Activated CD4-positive, alpha-beta T cell treated with anti-CD3 and anti-CD28 coated beads, Interleukin-2, amount 50 U/mL, for 1 hour (primary cell): ENCODE measurements at places on chromosomes 1 and 21.
A peak's percentile ranks its signal among the peaks of the same experiment; 100 is the strongest.

GRCh38 chr1:15204931-15205330, 42.1 kb upstream of the FHAD1 start:
- DNase-seq: no peak

GRCh38 chr1:3586986-3587759, 24.1 kb downstream of the MEGF6 start:
- no peak for DNase-seq

- DNase-seq: no peak
Observed at GRCh38 chr1:8211883-8212579, 105.9 kb upstream of the SLC45A1 start.

GRCh38 chr1:97505816-97506215, 415.0 kb downstream of the DPYD start:
- no peak for DNase-seq

DNA sequence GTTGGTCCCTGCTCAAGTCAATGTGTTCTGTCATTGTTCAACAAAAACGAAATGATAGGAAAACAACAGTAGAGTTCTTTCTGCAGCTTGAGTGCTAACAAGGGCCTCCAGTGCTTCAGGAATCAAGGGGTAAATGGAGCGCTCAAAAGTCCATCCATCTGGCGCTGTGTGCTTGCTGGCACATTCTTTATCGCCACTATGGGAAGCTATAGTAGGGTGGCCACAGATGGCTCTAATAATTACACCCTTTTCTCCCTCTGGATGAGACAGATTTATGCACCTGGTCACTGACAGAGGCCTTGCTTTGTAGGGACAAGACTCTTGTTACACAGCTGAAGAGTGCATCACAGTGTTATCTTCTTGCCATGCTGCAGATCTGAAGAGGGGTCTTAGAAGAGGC, 136.0 kb downstream of the GDAP2 start:
- DNase-seq: no peak

DNA sequence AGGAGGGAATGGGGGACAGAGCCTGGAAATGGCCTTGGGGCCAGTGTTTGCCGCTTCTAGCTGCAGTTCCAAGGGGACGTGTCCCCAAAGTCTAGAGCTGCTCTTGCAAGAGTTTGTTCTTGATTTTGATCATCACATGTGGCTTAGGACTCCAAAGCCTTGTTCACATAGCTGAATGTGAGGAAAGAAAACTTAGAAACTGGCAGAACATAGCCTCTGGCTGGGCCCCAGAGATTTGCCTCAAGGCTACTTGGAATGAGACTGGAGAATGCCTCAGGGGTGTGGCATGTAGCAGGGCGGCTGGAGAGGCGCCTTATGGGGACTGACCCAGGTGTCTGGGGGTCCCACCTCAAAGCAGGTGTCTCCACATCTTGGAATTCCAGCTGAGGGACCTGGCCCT, 2.3 kb downstream of the PDXK start:
- no peak for DNase-seq

- no peak for DNase-seq
Observed at GRCh38 chr1:30704271-30704670, 19.1 kb downstream of the MATN1 start.

DNA sequence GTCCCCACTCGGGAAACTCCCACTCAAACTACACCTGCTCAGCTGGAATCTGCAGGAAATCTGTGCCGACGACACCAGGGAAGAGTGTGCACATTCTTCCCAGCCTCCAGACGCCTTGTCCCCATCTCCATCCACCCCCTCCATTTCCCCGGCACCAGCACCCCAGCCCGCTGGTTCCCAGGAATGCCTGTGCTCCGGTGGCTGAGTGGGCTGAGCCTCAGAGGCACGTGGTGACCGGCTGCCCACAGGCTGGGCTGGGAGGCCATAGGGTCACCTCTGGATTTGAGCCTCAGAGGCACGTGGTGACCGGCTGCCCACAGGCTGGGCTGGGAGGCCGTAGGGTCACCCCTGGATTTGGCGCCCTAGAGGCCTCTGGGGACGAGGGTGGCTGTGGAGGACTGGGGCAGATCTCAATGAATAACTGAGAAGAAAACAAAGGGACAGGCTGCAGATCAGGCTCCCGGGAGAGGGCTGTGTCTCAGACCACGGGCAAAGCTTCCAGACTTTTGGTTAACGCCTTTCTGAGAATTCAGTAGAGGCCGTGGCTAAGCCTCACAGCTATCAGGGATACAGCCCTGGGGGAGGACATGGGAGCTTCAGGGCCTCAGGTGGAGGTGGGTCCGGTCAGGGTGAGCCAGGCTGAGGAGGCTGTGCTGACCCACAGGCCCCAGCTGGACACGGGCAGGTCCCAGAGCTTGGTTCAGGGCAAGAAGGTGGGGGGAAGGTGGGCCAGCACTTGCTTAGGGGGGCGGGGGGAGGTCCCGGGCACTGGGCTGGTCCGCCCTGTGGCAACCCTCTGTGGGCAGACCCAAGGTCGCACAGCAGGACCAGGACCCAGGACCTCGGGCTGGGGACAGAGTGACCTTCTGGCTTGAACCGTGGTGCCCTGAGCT, 17.3 kb upstream of the TTLL10 start:
- DNase-seq: no peak

GRCh38 chr1:97074771-97075170, 353.2 kb downstream of the PTBP2 start:
- DNase-seq: no peak

DNA sequence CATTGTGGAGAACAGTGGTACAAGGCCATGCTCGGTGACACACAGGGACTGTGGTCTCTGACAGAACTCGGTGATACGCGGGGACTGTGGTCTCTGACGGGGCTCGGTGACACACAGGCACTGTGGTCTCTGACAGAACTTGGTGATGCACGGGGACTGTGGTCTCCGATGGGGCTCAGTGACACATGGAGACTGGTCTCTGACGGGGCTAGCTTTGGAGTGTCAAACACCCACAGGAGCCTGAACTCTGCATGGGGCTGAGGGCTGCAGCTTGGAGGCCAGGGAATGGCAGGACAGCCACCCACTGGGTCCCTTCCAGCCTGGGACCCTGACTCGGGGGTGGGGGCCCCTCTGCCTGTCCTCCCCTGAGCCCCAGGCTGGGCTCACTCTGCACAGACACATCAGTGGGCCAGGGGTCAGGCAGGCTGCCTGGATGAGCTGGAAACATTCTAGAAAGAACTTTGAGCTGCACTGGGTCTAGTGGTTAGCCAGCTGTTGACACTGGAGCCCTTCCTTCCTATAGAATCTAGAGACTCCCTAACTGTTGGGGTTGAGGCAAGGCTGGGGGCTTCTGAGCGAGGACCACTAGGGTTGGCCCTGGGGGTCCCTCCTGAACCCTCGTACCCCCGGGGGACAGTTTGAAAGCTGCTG, 49.8 kb downstream of the DISP3 start:
- DNase-seq: no peak

DNA sequence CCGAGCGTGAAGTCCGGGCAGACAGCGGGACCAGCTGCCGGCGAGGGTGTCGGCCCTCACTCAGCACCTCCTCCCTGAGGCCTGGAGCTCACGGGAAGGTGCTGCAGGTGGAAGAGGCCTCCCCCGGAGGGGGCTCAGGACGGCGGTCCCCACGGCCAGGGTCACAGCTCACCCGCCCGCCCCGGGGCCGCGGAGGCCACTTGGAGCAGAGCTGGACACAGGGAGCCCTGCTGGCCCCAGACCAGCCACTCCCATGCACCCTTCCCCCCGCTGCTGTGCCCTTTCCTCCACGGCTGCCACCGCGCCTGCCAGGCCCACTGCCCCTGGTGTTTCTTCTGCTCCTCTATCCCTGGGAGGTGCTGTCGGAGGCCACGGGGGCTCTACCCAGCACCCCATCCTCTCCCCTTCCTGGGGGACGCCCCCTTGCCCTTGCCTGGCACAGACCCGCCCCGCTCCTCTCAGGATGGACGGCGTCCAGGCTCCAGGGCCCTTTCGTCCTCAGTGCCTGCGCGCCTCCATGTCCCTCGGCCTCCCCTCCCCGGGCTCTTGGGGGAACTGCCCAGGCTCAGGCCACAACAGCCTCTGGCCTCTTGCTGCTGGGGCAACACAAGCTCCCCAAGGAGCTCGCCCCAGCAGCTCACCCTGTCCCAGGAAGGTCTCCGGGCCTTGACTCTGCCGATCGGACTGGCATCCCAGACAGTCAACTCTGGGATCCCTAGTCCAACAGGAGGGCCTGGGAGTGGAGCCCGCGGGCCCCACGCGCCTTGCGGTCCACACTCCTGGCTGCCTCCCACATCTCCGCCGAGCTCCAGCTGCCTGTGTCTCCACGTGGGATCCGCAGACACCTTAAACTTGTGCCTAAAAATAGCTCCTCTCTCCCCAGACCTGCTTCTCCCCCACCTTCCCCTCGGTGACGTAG, 4.1 kb downstream of the TMEM240 start:
- DNase-seq: no peak

GRCh38 chr1:94247138-94248094, 10.0 kb upstream of the ARHGAP29 start:
- DNase-seq: no peak

- DNase-seq: no peak
Observed at GRCh38 chr1:180211156-180211859, 18.8 kb upstream of the LHX4 start.

GRCh38 chr1:35708441-35708921, 10.2 kb downstream of the C1orf216 start:
- no peak for DNase-seq

GRCh38 chr21:28805885-28806284, 186.8 kb downstream of the LTN1 start:
- DNase-seq: no peak

DNA sequence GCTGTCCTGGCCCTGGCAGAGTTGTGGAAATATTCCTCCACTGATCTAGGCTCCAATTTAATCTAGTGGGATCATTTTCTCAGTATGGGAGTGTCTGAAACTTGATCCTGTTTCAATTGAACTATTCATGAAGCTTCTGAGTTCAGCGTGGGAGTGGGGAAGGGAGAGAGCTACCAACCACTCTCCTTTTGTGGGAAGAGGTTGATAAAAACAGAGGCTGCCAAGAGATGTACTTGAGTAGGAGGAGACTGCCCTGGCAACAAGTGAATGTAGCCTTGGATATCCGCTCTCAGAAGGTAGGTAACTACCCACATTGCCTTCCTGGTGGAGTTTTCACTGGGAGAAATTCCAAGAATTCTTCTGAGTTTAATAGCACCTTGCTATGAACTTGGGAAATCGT, at the start of gene CTXND2:
Gene CTXND2, plus strand, starts transcription at position 119 of the 400 bp plus-strand sequence. CDS start 25,179 bp downstream, outside the sequence.
- no peak for DNase-seq

DNA sequence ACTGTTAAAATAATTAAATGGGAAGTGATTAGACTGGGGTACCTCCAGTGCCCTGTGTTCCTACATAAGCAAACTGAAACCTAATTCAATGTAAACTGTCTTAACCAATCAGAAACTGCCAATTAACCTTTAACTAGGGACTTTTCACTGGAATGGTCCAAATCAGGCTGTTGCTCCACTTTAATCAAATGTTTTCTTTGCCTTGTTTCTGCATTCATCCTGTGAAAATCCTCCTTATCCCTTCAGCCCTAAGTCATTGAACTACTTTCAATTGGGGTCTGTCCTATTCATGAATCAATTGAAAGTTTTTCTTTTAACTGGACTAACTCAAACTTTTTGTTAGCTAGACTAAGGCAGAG, 5.1 kb upstream of the FUBP1 start:
- no peak for DNase-seq

GRCh38 chr1:3787349-3787715, 9.0 kb downstream of the LRRC47 start:
- peak; percentile 39 for DNase-seq

DNA sequence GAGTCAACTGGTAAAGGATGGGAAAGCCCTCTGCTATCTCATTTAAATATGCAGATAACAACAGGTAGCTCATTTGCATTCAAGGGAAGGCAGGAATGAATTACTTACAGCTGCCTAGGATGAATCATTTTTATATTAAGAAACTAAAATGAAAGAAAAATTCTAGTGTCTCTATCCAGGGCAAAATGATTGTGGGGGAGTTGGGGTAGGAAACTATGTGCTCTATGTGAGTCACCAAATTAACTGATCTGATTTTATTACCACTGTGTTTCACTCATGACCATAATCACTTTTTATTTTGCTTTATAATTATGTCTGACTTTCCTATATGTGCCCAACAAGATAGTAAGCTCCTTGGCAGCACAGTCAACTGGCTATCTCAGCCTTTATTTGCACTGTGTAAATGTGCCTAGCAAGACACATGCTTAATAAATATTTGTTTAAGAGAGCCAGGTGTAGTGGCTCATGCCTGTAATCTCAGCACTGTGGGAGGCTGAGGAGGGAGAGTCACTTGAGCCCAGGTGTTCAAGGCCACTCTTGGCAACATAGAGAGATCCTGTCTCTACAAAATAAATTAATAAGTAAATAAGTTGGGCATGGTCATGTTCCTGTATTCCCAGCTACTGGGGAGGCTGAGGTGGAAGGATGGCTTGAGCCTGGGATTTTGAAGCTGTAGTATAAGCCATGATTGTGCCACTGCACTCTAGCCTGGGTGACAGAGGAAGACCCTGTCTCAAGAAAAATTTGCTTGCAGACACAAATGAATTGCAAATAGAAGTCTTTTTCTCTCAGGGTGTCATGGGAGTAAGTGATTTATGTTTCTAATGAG, 84.1 kb downstream of the SPAG17 start:
- DNase-seq: no peak

- DNase-seq: no peak
Observed at GRCh38 chr1:73637264-73637663, 560.7 kb downstream of the LRRIQ3 start.

DNA sequence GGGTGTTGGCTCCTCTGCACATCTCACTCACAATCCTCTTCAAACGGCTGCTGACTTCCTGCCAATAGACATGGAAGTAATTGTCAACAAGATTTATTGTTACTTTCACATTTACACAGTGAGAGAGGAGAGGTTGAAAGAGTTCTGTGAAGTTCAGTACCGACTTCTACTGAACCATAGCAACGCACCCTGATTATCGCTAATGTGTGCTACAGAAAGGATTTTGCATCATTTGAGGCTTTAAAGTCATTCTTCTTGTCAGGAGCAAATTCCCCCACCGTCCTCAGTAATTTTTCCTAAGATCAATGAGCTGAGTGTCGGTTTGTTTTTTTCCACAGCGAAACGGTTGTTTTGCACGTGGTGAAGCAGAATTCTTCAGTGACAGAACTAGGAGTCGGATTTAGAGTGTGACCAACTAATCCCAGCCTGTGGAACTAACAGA, 361.0 kb downstream of the ADGRL2 start:
- no peak for DNase-seq

DNA sequence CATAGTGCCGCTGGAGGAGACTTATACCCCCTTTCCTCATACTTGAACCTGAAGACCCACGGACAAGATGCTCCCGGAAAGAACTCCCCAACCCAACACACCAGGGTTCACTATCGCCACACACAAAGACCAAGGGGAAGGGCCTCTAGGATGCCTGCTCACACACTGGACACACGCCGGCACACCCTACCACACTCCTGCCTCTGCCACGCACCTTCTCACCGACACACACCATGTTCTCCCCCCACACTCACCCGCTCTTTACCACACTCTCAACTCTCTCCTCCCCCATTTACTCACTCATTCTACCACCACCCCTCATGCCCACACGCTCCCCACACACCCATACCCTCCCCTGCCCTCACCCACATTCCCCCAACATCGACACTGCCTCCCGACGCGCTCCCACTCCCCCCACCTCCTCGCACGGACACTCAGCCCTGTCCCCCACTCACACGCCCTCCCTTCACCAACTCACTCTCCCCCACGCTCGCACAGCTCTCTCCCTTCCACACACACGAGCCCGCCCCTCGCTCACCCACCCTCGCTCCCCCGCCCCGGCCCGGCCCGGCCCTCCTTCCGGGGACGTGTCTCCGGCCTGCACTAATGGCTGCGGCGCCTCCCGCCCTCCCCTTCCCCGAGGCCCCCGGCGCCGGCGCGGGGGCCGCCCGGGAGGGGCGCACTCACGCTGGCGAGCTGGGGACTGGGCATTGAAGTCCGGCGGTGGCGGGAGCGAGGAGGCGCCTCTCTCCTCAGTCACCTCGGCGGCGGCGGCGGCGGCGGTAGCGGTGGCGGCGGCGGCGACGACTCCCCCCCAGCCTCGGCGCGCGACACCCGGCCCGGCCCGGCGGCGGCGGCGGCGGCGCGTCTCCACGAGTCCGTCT, 626 bp downstream of the PTP4A2 start:
- DNase-seq: peak; percentile 78
